ENCODE measurements at places on chromosomes 5 and 9. TPM values are rescaled to one million over a fixed set of nuclear protein-coding genes. Genes with fewer than 3 reads are reported as not detected.

DNA sequence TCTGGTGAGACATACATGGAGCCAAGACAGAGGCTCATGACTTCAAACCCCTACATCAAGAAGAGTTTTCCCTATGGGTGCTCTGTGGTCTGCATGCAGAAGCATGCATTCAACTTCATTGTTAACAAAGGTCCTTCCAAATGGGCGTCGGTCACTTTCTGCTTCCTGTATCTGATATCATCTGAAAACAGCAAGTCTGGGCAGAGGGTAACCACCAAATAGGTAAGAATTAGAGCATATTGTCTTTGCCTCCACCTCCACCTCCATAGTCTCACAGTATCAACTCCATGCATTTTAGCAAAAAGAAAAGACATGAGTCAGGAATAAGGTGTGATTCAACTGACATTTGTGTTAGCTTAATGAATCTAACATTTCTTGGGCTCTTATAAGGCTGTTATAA is 462.9 kb downstream of the DMRT2 start:
- DNase-seq, result no peak
- no peaks in the 10 kb centered on the region for H3K4me1 ChIP-seq
- H3K36me3 ChIP-seq, result no peaks in the 10 kb centered on the region
- H3K4me3 ChIP-seq, result no peak overlapping the region
- no peaks in the 10 kb centered on the region for H3K27me3 ChIP-seq

- no peaks in the 10 kb centered on the region for H3K27me3 ChIP-seq
- no peak overlapping the region for H3K27ac ChIP-seq
- H3K4me3 ChIP-seq, result no peak overlapping the region
Measured at GRCh38 chr9:135698767-135699166, 514 bp downstream of the SOHLH1 start.

GRCh38 chr5:17260549-17260948 is 43.1 kb downstream of the BASP1 start:
- no peaks in the 10 kb centered on the region for H3K36me3 ChIP-seq
- H3K27ac ChIP-seq, result no peak overlapping the region
- no peak overlapping the region for H3K4me3 ChIP-seq
- H3K4me1 ChIP-seq, result no peaks in the 10 kb centered on the region
- no peaks in the 10 kb centered on the region for H3K27me3 ChIP-seq
- DNase-seq, result no peak

GRCh38 chr9:116789081-116789480 is 102.0 kb downstream of the TRIM32 start:
- H3K27me3 ChIP-seq, result no peaks in the 10 kb centered on the region
- no peak overlapping the region for H3K4me3 ChIP-seq
- no peak for DNase-seq
- no peaks in the 10 kb centered on the region for H3K36me3 ChIP-seq

GRCh38 chr9:15305470-15305869 is 1.5 kb downstream of the TTC39B start:
- H3K36me3 ChIP-seq, result no peaks in the 10 kb centered on the region
- H3K4me3 ChIP-seq, result peak overlapping the region; percentile 81
- H3K27ac ChIP-seq, result peak overlapping the region; percentile 74
- H3K4me1 ChIP-seq, result peaks cover 7% of the 10 kb centered on the region
- no peak for DNase-seq
- no peaks in the 10 kb centered on the region for H3K27me3 ChIP-seq

GRCh38 chr5:66643387-66643786 is 47.2 kb downstream of the MAST4 start:
- no peak overlapping the region for H3K27ac ChIP-seq
- no peak for DNase-seq
- no peak overlapping the region for H3K4me3 ChIP-seq

Gene SLCO4C1
- total RNA-seq, result not detected

DNA sequence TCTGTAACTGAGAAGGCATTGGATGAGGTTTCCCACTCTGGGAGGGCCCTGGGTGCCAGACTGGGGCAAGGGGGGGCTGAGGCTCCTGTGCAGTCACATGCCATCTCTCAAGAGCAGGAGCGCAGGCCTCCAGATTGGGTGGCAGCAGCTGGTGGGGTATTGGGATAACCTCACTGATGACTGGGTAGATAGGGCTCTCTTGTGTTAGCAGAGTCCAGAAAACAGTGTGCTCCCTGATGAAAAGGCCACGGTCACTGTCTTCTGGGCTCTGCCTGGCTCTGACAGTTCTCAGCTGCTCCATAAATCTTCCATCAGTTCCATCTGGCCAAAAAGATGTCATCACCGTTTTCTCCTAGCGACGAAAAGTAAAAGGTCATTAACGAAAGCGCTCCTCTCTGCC is 21.8 kb upstream of the NKX2-5 start:
- H3K27ac ChIP-seq, result no peak overlapping the region
- no peaks in the 10 kb centered on the region for H3K36me3 ChIP-seq
- peaks cover 8% of the 10 kb centered on the region for H3K27me3 ChIP-seq
- peaks cover 9% of the 10 kb centered on the region for H3K4me1 ChIP-seq
- no peak for DNase-seq

Gene CCDC152
- total RNA-seq, result 0.34 TPM

Gene SELENOP
- total RNA-seq, result 96.6 TPM

DNA sequence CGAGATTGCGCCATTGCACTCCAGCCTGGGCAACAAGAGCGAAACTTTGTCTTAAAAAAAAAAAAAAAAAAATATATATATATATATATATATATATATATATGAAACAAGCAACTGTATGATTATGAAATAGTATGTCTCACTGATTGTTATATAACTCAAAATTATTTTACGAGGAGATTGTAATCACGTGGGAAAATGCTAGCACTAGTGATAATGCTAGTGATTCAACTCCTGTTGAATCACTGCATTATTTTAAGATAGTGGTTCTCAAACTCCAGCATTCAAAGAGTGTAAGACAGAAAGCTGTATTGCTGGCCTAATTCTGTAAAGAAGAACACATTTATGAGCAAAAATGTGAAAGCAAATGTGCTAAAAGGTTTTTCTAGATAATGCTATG is 12.4 kb upstream of the PTPN3 start:
- H3K27me3 ChIP-seq, result no peaks in the 10 kb centered on the region
- H3K4me1 ChIP-seq, result peaks cover 11% of the 10 kb centered on the region
- DNase-seq, result no peak

DNA sequence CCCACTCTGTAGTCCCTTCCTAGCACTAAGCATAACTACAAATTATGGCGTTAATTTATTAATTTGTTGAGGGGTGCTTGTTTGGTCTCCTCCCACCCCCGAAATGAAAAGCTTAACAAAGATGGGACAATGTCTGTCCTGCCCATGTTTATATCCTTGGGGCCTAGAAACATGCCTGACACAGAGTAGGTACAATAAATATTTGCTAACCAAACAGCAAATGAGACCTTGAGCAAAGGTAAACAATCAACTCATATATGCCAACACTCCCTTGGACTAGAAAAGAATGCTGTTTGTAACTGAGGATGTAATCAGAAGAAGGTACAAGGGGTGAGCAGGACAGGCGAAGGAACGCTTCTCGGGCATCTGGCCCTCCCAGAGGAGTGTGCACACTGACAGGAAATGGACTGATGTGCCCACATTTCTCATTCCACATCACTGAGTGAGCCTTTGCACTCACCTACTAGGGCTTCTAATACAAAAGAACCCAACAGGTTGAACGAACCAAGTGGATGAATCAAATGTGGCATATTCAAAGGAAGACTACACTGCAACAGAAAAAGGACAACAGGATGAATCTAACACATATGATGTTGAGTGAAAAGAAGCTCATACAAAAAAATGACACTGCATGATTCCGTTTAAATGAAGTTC is 66.8 kb downstream of the MED27 start:
- H3K36me3 ChIP-seq, result peaks cover 8% of the 10 kb centered on the region
- no peak overlapping the region for H3K27ac ChIP-seq
- no peak overlapping the region for H3K4me3 ChIP-seq
- peaks cover 6% of the 10 kb centered on the region for H3K4me1 ChIP-seq
- H3K27me3 ChIP-seq, result no peaks in the 10 kb centered on the region

Gene SLC25A46
- 60.6 TPM for total RNA-seq

DNA sequence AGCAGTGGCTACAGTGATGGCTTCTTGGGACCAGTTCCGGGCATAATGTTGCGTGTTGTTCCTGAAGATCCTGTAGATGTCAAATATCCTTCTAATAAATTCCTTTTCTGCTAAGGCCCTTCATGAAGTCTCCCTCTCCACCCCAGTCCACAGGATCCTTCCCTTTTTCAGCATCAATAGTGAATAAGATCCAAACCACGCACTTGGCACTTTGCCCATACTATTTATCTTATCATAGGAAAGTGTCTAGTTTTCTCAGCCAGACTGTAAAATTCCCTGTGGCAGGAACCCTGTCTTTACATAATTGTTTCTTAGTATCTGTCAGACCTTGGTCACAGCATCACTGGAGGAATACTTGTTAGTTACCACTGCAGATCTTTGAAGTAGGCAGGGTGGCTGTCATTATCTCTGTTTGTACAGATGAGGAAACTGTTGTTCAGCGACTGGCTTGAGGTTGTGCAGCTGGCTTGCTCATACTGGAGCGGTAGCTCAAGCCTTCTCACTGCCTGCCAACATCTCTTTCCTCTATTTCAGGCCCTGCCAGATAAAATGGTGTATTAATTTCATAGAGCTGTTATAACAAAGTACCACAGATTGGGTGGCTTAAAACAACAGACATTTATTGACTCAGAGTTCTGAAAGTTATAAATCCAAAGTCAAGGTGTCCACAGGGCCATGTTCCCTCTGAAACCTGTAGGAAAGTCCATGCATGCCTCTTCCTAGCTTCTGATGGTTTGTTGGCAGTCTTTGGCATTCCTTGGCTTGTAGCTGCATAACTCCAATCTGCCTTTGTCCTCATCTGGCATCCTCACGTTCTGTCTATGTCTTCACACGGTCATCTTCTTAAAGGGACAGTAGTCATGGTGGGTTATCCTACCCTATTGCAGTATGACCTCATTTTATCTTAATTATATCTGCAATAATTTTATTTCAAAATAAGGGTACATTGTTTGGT is 33.5 kb upstream of the APC start:
- H3K4me1 ChIP-seq, result peaks cover 3% of the 10 kb centered on the region
- H3K36me3 ChIP-seq, result no peaks in the 10 kb centered on the region
- no peak for DNase-seq
- no peak overlapping the region for H3K4me3 ChIP-seq
- H3K27me3 ChIP-seq, result no peaks in the 10 kb centered on the region

- DNase-seq, result no peak
- no peak overlapping the region for H3K4me3 ChIP-seq
- no peaks in the 10 kb centered on the region for H3K36me3 ChIP-seq
- H3K27me3 ChIP-seq, result no peaks in the 10 kb centered on the region
Measured at GRCh38 chr9:133080161-133080560, 18.4 kb downstream of the CEL start.

Gene PCDHGA6
- total RNA-seq, result 1.5 TPM

DNA sequence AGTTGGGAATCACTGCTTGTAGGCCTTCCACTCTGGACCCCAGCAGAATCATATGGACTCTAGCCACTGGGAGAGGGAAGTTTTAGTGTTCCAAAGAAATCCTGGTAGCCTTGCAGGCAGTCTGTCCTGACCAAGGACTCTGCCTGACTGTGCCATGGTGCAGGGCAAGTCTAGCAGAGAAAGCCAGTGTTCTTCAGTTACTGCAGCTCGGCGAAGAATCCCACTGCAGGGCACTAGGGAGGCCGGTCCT is 20.3 kb upstream of the MATR3 start:
- no peak for DNase-seq
- no peaks in the 10 kb centered on the region for H3K27me3 ChIP-seq
- peaks cover 70% of the 10 kb centered on the region for H3K4me1 ChIP-seq
- peaks cover under 1% of the 10 kb centered on the region for H3K36me3 ChIP-seq

DNA sequence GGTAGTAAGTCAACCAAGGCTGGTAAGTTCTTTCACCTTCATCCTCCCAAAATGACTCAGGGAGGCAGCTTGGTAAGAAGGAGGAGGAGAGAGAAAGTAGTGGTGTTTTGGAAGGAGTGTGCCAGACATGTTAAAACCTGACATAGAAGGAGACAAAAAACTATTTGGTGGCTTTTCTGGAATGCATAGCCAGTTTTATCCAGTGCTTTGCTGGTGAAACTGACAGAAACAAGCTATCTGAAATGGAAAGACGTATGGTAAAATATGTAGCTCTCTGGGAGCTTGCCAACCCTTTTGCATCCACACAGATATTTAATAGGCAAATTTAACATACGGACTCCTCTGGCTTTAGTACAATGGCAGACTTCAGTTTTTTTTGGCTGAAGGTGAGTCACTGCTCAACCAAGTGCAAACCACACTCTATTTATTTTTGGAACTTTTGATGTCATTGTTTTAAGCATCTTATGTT is 45.4 kb downstream of the RAB14 start:
- H3K27ac ChIP-seq, result no peak overlapping the region
- no peak overlapping the region for H3K4me3 ChIP-seq
- no peaks in the 10 kb centered on the region for H3K27me3 ChIP-seq
- H3K4me1 ChIP-seq, result no peaks in the 10 kb centered on the region
- no peaks in the 10 kb centered on the region for H3K36me3 ChIP-seq
